ENCODE measurements at places on chromosomes 5 and 9.

- H3K4me3 ChIP-seq, result peak overlapping the region; percentile 28
- peaks cover 6% of the 10 kb centered on the region for H3K4me1 ChIP-seq
- H3K27me3 ChIP-seq, result no peaks in the 10 kb centered on the region
- H3K27ac ChIP-seq, result peak overlapping the region; percentile 87
- peak; percentile 46 for DNase-seq
Observed at GRCh38 chr9:33082538-33083326, 6.3 kb upstream of the SMU1 start.

- no peak for DNase-seq
- H3K27ac ChIP-seq, result no peak overlapping the region
- no peaks in the 10 kb centered on the region for H3K27me3 ChIP-seq
- peaks cover 35% of the 10 kb centered on the region for H3K36me3 ChIP-seq
- no peak overlapping the region for H3K4me3 ChIP-seq
Observed at GRCh38 chr9:3271581-3271980, 254.2 kb downstream of the RFX3 start.

DNA sequence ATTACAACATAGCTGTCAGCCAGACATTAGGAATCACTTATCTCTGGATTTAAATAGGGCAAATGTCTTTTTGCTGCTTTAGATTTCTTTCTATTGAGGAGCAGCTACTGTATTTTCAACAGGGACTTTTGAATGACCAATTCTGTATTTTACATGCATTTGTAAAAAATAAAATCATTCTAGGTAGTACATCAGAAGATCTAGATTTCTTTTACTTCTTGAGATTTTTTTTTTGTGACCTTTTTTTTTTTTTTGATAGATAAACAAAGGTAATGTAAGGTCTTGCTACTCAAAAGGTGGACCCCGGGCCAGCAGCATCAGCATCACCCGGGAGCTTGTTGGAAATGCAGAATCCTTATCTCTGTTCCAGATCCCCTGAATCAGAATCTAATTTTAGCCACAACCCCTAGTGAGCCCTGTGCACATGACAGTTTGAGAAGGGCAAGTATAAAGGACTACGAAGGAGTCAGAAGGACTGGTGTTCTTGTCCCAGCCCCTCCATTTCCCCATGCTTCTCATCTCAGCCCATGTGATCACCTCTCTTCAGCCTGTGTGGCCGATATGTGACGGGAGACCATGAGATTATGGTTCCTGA, 37.7 kb upstream of the CKMT2 start:
- H3K4me1 ChIP-seq, result peaks cover 9% of the 10 kb centered on the region
- H3K36me3 ChIP-seq, result peaks cover 1% of the 10 kb centered on the region
- no peak for DNase-seq

DNA sequence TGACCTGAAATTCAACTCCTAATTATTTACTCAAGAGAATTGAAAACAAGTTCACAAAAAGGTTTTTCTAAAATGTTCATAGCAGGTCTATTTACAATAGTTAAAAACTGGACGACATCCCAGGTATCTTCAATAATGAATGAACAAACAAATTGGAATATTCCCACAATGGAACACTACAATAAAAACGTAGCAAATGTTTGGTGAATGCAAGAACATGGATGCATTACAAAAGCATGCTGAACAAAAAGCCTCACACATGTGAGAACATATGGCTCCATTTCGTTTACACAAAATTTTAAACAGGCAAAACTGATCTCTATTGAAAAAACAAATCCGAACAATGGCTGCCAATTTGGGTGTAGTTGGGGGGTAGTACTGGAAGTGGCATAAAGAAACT, 669.9 kb downstream of the MTRR start:
- no peaks in the 10 kb centered on the region for H3K4me1 ChIP-seq
- H3K27ac ChIP-seq, result no peak overlapping the region
- H3K27me3 ChIP-seq, result no peaks in the 10 kb centered on the region
- no peak overlapping the region for H3K4me3 ChIP-seq

GRCh38 chr9:136023410-136024225, 62.4 kb upstream of the UBAC1 start:
- DNase-seq, result no peak
- H3K4me1 ChIP-seq, result no peaks in the 10 kb centered on the region
- no peak overlapping the region for H3K27ac ChIP-seq
- H3K36me3 ChIP-seq, result peaks cover 2% of the 10 kb centered on the region

GRCh38 chr5:58136406-58136805, 323.5 kb downstream of the PLK2 start:
- no peak overlapping the region for H3K27ac ChIP-seq
- no peak for DNase-seq
- no peaks in the 10 kb centered on the region for H3K36me3 ChIP-seq
- no peak overlapping the region for H3K4me3 ChIP-seq
- H3K27me3 ChIP-seq, result no peaks in the 10 kb centered on the region
- H3K4me1 ChIP-seq, result no peaks in the 10 kb centered on the region

DNA sequence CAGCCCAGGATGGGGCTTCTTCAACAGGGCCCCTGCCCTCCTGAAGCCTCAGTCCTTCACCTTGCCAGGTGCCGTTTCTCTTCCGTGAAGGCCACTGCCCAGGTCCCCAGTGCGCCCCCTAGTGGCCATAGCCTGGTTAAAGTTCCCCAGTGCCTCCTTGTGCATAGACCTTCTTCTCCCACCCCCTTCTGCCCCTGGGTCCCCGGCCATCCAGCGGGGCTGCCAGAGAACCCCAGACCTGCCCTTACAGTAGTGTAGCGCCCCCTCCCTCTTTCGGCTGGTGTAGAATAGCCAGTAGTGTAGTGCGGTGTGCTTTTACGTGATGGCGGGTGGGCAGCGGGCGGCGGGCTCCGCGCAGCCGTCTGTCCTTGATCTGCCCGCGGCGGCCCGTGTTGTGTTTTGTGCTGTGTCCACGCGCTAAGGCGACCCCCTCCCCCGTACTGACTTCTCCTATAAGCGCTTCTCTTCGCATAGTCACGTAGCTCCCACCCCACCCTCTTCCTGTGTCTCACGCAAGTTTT, 23.6 kb downstream of the PCDHGC5 start:
- H3K36me3 ChIP-seq, result peaks cover 27% of the 10 kb centered on the region
- H3K4me1 ChIP-seq, result peaks cover 38% of the 10 kb centered on the region
- peak overlapping the region; percentile 75 for H3K4me3 ChIP-seq

DNA sequence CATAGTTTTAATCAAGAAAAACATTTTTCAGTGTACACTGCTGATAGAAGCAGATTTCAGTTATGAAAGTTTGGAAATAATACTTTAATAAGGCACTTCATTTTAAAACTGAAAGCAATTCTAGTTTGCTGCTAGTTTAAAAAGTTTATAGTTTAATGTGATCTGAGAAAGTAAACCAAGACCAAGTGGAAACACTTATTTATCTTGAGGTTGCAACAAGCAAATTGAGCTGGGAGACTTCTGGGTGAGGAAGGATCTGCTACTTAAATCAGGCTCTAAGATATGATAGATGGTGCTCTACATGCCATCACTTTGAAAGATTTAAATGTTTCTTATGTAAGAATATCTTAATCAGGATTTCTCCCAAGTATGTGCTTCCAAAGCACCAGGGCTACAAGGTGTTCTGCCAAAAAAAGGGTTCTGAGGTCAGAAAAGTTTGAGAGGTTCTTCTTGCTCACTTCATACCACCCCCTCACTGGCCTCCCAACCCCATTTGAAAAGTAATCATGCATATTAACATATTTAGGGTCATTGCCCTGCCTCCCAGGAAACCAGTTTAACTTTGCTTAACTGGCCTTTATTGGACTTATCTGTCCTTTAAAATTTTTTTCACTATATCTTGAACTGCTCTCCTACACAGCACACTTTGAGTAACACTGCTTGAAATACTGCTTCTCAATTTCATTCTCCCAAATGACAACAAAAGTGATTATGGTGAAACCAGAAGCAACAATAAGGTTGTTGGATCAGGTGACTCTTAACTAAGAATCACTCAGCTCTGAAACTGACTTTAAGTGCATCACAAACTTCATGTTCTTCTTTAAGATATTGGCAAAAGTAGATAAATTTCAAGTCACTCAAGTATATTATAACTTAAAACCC, 15.5 kb downstream of the SLC44A1 start:
- H3K36me3 ChIP-seq, result no peaks in the 10 kb centered on the region
- no peak overlapping the region for H3K4me3 ChIP-seq
- peaks cover 34% of the 10 kb centered on the region for H3K4me1 ChIP-seq
- DNase-seq, result no peak
- no peak overlapping the region for H3K27ac ChIP-seq
- H3K27me3 ChIP-seq, result no peaks in the 10 kb centered on the region

- no peak overlapping the region for H3K4me3 ChIP-seq
- no peak for DNase-seq
- H3K4me1 ChIP-seq, result no peaks in the 10 kb centered on the region
- H3K27me3 ChIP-seq, result peaks cover 12% of the 10 kb centered on the region
- no peaks in the 10 kb centered on the region for H3K36me3 ChIP-seq
Observed at GRCh38 chr9:134554373-134555093, 87.1 kb upstream of the COL5A1 start.

DNA sequence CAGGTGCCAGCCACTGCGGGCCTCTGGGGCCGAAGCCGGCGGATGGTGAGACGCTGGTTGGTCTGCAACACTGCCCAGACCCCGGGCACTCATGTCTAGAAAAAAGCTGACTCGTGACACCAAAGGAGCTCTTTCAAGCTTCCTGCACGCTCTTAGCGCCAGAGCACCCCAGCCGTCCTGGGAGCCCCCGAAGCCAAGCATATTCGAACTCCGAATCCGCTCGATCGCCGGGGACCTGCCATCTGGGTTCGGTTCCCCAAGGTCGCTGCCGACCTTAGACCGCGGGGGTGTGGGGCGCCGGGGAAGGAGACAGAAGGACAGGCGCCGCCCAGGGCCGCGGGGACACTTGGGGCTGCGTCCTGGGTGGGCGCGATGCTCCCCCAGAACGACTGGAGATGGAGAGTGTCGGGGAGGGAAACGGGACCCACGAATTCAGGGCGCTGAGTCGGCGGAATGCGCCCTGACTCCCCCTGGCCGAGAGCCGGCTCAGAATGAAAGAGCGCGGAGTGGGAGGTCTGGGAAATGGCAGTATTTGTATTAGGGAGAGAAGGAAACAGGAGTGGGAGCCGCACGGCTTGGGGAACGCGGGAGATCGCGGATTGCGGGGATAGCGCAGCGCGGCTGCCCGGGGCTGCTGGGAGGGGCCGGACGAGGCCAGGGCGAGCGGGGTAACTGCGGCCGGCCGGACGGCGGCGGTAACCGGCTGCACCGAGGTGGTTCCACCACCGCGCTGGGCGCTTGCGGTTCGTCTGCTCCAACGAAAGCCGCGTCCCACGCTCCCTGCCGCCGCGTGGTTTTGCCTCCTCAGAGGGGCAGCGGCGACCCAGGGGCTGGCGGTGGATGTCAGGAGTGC, 20.1 kb upstream of the MARCHF6 start:
- no peak overlapping the region for H3K27ac ChIP-seq
- no peak for DNase-seq
- peak overlapping the region; percentile 64 for H3K4me3 ChIP-seq
- peaks cover 5% of the 10 kb centered on the region for H3K4me1 ChIP-seq
- H3K36me3 ChIP-seq, result no peaks in the 10 kb centered on the region
- H3K27me3 ChIP-seq, result peaks cover 36% of the 10 kb centered on the region

GRCh38 chr9:136934277-136934676, 10.3 kb downstream of the FBXW5 start:
- H3K4me1 ChIP-seq, result peaks cover 17% of the 10 kb centered on the region
- no peaks in the 10 kb centered on the region for H3K27me3 ChIP-seq
- no peak overlapping the region for H3K4me3 ChIP-seq
- peaks cover 25% of the 10 kb centered on the region for H3K36me3 ChIP-seq
- no peak for DNase-seq
- no peak overlapping the region for H3K27ac ChIP-seq

DNA sequence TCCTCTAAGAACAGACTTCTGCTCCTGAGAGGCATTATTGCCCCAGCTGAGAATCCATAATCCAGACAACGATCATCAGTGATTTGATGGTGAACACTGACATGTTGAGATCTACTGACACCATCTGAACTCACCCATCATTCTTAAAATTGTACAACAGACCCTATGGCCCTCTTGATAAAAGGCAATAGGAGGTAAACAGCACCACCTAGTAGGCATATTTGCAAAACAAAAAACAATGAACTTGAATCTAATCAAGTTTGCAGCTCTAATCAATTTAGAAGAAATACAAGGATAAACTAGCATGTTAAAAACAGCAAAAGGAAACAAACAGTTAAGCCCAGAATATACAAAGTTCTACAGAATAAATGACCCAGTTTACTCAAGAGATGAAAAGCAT, 89.6 kb downstream of the SFXN1 start:
- no peak overlapping the region for H3K4me3 ChIP-seq
- H3K27me3 ChIP-seq, result no peaks in the 10 kb centered on the region
- H3K27ac ChIP-seq, result no peak overlapping the region
- H3K36me3 ChIP-seq, result no peaks in the 10 kb centered on the region
- H3K4me1 ChIP-seq, result peaks cover 11% of the 10 kb centered on the region

DNA sequence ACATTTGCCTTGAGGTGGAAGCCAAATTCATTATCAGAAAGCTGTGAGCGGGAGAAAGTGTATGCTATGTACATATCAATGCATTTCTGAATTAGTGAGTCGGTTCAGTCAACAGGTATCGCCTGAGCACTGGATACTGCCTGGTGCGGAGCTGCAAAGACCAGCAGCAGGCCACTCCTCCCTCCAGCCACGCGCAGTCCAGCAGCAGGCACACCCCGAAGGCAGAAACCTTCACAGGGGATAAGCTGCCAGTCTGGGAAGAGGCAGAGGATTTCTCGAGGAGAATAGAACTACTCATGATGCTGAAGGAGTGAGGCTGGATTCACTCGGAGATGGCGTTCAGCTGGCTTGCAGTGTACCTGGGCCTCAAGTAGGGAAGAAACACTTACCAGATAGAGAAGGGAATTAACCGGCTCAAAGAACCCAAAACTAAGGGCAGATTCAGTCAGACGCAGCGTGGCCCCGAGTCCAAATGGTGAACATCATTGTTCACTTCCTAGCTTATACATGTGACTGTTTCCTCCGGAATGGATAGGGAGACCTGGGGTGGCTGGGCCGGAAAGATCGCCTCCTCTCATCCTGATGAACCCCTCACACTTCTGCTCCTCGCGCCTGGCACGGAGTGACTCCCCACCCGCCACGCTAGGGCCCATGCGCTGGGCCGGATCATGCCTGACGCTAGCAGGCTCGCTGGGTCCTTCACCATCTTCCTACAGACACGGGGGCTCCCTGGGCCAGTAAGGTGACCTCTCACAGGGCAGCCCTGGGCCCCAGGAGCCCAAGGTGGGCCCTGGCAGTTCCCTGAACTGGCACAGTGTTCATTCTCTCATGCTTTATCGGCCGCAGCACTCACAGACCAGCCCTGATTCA, 78.1 kb upstream of the SPATA31C2 start:
- no peaks in the 10 kb centered on the region for H3K36me3 ChIP-seq
- DNase-seq, result no peak
- H3K27me3 ChIP-seq, result peaks cover 9% of the 10 kb centered on the region
- H3K4me3 ChIP-seq, result no peak overlapping the region

- DNase-seq, result no peak
- H3K27me3 ChIP-seq, result peaks cover 1% of the 10 kb centered on the region
- no peaks in the 10 kb centered on the region for H3K36me3 ChIP-seq
- no peaks in the 10 kb centered on the region for H3K4me1 ChIP-seq
- H3K27ac ChIP-seq, result no peak overlapping the region
- H3K4me3 ChIP-seq, result no peak overlapping the region
Observed at GRCh38 chr9:69452110-69452782, 127.2 kb downstream of the ENTREP1 start.
